ENCODE measurements at places on chromosomes 13 and 19.

GRCh38 chr13:39928261-39928660 lies 272.8 kb downstream of the COG6 start:
- no peak for DNase-seq

DNA sequence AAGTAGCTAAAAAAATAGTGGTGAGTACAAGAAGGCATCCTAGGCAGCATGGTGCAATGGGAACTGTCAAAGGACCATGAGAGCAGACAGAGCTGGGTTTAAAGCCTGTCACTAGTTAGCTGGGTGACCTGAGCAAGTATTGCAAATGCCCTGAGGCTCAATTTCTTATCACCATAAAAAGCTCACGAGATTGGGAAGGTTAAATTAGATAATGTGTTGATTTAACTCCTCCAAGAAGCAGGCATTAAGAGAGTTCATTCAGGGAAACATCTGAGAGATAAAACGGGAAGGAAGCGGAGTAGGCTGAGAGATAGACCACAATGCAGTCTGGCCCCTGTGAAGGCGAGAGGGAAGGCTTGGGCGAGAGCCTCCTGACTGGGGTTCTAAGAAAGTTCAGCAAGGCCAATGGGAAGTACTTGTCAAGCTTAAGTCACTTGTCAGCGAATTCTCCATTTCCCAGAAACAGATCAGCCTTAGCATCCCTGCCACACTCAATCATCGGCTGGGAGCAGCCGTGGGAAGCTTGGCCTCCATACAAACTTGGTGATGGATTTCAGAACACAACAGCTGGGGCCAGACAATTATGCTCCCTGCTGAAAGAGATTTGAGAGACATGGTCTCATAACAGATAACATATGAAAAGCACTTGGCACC lies 105.5 kb downstream of the POU4F1 start:
- no peak for DNase-seq

- no peak for DNase-seq
These were observed 62.1 kb downstream of the ARHGEF7 start for GRCh38 chr13:111177081-111177711.

- DNase-seq = peak; percentile 71
These were observed 483.2 kb downstream of the DIAPH3 start for GRCh38 chr13:59680429-59681024.

DNA sequence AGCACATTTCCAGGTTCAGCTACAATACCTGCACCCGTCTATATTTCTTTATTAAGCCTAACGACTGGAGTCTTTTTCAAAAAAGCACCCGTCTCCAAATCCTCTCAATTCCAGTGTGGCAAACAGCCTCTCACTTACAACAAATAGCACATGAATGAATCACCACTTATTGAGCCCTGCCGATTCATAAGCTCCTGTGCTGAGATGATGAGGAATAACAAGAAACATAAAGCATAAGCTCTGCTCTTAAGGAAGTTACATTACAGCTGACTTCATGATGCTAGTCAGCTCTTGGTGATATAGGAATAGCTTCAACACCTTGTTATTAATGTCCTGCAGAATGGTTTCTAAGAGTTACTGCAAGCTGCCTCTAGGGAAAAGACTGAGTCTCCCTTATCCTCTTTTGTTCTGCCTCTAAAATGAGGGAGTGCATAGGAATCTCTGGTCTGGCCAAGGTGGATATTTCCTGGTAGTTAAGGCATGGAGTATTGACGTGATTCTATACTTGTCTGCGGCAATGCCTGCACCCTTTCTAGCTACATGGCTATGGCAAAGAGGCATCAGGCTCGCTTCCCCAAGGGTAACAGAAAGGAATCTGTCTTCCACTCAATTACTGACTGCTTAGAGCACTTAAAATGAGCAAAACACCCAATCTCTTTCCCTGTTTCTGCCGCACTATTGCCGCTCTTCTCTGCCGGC lies 195.7 kb downstream of the KLF12 start:
- DNase-seq = no peak

DNA sequence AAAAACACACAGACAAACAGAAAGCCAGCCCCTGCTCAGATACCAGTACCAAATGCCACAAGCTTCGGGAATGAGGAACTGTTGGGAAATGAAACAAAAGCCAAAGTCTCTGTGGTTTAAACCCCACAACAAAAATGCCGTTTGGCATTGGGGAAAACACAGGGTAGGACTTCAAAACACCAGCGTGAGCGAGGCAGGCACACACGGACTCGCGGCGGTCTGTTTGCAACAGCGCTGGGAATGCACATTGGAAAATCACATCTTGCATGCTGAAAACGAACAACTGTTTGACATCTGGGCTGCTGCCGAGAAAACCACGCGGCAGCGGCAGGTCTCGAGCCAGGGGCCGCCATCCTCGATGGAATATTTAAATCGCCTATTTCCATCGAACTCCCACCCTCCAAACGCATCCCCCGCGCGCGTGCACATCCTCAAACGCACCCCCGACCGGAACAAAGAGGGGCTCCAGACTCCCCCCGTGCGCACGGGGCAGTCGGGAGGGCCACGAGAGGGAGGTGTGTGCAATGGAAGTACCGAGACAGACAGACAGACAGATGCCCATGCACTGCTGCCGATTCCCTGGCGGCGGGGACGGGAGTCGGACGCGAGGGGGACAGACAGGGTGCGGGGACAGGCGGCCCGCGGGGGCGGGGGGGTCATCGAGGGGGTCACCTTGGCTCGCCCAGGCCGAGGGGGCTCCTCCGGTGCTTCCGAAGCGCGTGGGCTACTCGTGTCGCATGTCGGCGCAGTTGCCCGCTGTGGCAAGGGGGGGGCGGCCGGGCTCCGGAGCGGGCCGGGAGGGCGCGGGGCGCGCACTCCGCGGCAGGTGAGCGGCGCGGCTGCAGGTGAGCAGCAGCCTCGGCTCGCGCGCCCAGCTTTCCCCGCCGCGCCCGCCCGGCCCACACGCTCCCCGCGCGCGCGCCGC lies at the start of gene GPR12:
Gene GPR12, minus strand, starts transcription at position 880 of the 925 bp plus-strand sequence. CDS start 959 bp downstream, outside the sequence.
- no peak for DNase-seq

GRCh38 chr13:113981194-113981605 lies 7.3 kb upstream of the C13orf46 start:
- DNase-seq = no peak

- no peak for DNase-seq
These were observed at the start of gene ATP12A for GRCh38 chr13:24680258-24680920. TSS of gene ATP12A (plus strand) at chr13:24680408. CDS start at chr13:24680744, 336 bp downstream.

GRCh38 chr13:110246530-110246929 lies 60.4 kb downstream of the COL4A1 start:
- no peak for DNase-seq

DNA sequence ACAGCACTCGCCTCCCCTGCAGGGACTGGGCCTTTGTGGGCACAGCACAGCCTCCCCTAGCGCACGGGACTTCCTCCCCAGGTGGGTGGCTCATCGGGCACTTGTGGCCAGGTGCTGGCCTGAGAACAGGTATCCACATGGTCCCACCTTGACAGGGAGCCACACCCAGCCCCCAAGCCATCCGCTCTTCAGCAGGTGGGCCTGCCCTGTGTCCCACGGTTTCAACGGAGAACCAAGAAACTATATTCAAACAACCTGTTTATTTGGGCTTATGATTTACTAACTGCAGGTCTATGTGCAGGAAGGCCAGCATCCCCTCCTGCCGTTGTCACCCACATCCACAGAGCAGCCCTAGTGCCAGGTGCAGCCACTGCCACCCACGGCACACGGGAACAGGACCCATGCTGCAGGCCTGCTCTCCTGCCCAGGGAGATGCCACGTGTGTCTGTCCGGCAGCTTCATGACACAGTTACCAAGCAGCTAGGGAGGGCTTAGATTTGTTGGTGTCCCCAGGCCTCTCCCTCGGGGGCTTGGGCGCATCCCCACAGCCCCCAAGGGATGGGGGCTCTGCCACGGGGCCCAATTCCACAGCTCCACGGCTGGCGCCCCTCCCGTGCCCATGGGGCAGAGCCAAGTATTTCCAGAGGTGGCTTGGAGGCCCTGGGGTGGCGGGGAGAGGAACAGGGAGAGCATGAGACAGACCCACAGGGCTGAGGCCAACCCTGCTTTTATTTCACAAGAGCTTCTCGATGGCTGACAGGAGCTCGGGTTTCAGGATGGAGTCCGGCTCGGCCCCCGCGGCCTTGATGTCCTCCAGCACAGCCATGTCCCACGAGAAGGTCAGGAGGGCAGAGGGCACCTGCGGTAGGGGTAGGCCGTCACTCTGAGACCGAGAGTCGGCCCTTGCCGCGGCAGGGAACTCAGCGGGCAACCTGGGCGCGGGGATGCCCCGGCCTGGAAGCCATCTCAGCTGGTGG lies 12.5 kb downstream of the UBXN6 start:
- no peak for DNase-seq

DNA sequence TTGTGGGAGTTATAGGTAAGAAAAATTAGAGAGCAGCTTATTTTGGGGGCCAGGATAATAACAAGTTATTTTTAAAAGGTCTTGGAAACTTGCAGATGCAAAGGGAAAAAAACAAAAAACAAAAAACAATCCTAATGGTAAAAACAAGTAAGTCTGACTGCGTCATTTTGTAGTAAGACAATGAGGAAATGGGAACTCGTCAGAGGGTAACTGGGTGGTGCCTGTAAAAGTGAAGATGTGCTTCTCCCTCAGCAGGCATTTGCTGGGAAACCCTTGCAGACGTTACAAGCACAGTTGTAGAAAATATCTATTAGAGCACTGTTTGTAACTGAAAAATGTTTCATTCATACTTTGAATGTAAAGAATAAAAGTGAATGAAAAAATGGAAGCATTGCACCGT lies 2.2 kb upstream of the TNFSF13B start:
- DNase-seq = no peak

DNA sequence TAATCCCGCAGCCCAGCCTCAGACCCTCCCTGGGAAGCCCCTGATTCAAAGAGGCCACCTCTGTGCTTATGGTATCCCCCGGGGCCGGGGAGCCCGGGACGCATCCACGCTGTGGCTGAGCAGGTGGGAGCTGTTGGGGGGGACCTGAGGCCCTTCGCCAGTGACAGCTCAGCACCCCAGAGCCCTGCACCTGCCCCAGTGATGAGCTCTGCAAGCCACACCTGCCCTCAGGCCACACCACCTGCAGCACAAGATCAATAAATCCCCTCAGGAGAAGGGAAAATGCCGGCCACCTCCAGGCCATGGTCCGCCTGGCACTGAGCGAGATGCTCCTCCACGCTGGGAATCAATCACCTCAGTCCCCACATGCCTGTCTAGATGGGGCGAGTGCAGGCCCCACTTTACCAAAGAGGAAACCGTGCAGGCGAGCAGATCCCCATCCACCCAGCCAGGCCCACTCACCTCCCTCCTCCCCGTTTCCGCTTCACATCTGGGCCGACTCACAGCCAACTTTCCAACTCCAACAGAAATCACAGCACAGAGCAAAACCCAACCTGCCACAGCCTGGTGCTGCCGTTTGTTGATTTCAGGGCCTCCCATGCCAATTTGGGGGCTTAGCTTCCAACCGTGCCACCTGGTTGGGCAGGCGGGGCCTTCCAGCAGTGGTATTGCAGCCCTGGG lies 12.8 kb downstream of the MOB3A start:
- DNase-seq = peak; percentile 78

- DNase-seq = no peak
These were observed 1198.2 kb upstream of the PCDH9 start for GRCh38 chr13:68428292-68428691.

DNA sequence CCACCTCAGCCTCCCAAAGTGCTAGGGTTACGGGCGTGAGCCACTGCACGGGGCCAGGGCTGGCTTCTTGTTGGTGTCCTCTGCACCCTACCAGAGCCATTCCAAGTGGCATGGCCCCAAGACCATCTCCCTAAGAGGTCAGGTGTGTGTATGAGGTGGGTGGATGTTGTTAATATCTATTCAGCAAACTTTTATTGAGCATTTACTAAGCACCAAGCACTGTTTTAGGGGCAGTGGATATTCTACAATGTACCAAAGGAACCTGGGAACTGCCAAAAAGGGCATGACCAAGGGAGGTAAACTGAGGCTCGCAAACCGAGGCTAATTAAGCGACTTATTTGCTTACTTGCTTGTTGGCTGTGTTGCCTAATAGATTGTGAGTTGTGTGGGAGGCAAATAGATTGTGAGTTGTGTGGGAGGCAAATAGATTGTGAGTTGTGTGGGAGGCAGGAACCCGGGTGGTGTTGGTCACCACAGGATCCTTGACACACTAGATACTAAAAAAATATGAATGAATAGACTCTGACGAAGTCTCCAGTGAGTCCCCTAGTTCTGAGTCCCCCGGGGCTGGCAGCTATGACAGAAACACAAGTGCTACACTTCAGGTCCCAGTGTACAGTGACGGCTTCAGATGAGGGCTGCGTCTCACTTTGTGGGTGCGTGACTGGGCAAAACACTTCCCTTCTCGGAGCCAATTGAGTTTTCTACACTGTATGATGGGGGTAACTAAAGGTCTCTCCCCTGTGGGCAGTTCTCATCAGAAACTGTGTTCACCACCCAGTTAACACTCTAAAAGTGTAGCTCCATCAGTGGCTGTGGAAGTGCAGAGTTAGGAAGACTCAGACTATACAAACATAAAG lies 5.0 kb upstream of the BICRA start:
- no peak for DNase-seq

DNA sequence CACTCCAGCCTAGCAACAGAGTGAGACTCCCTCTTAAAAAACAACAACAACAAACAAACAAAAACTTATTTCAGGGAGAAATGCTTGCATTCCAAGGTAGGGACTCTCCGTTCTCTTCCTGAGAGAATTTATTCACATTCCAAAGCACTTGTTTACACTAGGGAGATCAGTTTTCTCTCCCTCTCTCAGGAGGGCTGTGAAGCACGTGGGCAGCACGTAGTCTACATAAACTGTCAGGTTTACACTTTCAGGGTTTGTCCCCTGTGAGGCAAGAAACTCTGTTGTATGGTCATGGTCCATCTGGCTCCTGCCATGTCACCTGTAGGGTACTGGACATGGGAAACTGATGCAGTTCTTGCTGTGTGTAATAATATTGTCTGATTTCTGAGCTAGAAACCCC lies 31.6 kb downstream of the WDR87 start:
- DNase-seq = no peak

DNA sequence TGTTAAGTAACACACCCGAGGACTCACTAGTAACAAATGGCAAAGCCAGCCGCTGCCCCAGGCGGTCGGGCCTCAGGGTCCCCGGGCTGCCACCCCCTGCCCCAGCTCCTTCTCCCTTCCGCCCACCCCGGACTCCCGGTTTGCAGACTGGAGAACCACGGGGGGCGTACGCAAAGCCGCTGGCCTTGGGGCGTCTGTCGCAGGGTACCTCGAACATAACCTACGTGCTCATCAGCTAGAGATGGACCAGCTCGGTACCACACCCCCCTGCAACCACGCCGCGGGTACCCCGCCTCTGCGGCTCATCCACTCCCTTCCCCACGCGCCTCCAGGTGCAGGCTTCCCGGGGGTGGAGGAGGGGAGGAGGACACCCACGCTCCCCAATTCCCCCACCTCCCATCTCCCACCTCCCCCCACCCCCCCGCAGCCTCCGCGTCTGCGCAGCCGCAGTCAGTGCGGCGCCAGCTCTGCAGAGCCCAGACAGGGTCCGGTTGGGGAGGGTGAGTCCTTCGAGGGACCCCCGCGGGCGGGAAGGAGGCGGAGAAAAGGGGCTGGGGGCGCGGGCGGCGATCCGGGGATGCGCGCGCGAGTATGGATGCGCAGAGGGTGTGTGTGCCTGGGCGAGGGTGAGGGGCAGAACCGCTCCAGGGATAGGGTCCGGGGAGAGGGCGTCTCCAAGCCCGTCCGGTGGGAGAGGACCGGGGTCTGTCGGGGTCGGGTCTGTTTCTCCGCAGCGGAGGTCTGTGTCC lies at the start of gene SMIM17:
Gene SMIM17, plus strand, starts transcription at position 449 of the 749 bp plus-strand sequence. CDS start 2,509 bp downstream, outside the sequence.
- no peak for DNase-seq

Measured in Karpas-422 (cell line).